ENCODE measurements at places on chromosomes 7 and 10.

- peak; percentile 91 for DNase-seq
Observed at GRCh38 chr10:59991661-59992060, 85.3 kb upstream of the CCDC6 start.

- no peak for DNase-seq
Observed at GRCh38 chr7:130632111-130632510, 36.4 kb downstream of the COPG2 start.

- DNase-seq, result no peak
Observed at GRCh38 chr10:16439295-16439694, 2.5 kb downstream of the PTER start.

DNA sequence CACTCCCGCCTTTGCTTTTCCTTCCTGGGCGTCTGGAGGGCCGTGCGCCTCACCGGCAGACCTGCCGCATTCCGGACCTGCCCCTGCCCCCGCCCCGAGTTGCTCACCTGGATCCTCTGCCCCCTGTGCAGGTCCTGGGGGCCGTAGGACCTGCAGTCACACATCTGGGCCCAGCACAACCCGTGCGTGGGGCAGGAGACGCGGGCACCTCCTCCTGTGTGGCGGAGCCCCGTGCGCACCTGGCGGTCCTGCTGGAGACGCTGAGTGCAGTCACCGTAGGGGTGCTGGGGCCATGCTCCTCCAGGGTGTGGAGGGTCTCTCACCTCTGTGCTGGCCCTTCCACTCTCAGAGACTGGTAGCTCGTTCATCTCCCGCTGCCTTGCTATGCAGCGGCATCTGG, 85.5 kb downstream of the DNAJB6 start:
- no peak for DNase-seq

DNA sequence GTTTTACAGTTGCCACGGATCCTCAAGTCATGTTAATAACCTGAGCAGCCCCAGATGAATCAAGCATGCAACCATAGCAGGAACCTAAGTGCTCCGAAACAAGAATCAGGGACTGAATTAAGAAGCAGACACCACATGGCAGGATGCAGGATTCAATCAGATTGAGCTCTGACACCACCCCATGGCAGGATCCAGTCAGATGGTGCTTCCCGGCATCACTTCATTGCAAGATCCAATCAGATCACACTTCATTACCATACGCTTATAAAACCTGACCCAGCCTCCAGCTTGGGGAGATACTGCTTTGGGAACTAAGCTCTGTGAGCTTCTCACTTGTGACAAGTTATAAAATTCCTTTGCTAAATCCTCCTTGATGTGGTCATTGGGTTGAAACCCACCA, 55.3 kb downstream of the ABCB4 start:
- no peak for DNase-seq

DNA sequence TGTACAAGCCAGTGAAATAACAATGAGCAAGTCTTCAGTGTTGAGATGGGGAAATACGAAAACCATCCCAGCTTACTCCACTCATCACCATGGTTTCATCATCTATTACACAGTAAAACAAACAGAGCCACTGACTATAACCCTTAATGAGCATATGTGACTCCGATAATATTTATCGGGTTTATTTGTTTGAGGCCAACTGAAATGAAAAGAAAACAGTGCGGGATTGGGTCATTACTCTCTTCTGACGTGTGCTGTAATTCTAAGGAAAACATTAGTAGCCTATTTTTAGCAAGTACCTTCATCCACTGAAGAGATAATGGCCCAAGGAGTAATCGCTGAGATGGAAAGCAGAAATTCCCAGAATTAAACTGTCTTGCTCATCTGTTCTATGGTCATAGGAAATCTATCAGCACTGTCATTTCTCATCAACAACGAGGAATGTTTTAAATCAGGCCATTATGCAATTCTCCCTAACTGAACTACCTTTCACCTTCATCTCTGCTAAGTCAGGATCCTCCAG, 716.5 kb downstream of the INHBA start:
- peak; percentile 33 for DNase-seq

DNA sequence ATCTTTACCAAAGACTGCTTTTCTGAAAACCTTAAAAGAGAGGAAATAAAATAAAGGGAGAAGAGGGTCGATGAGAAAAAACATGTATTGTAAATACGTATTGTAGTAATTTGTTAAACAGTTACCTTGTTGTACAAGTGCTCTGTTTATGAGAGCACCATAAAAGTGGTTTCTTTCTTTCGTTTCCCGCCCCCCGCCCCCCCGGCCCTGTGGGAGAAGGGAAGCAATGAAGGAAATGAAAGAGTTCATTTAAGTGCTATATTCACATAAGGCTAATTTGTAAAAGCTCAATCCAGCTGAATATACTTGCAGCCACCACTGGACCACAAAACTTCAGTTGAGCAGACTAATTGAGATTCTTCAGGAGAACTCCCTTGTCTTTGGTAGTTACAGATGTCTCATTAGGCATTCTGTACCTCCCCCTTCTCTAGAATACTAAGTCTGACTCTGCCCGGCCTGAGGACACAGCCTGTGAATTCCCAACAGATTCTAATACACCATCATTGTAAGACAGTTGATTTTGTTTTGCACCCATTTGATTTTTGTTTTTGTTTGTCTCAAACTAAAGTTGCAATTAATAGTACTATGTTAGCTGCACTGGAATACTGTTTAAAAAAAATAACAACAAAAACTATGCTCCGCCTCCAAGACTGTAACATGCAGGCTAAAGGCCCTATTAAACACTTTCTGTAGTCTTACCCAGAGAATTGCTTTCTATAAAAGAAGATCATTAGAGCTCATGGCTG, 124.9 kb downstream of the ARHGAP12 start:
- DNase-seq, result no peak

DNA sequence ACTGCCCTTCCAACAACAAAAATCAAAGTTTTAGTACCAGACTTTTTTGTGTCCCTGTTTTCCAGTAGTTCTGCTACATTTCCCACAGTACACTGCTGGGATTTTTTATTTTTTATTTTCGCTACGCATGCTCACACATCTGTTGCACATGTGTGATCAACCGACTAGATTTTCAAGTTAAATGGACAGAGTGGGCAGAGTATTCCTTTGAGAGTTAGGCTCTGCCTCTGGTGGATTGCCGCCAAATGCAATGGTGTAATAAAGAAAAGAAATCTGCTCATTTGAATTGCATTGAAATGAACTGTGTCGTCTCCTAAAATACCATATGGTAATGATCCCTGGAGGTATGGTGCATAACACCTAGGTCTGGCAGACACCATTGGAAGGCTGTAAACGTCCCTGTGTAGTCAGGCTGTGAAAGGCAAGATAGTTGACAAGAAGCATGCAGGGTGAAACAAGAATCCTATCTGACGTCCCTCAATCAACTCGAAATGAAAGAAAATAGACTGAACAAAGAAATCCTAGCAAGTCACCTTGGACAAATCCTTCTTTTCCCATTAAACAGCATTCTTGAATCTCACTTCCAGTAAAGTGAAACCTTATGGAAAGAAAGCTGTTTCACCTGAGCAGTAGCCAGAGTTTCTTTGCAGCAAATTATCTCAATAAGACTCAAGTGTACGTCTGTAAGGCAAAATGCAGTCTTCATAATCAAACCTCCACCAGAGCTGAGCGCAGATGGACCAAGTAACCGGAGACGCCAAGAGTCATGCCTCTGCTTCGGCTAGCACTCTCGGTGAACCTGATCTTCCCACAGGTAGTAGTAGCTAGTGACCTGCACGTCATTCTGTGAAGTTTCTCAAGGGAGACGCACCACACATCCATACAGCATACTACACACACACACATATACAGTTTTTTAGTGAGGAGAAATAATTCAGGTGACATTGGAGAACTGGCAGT, 357.3 kb downstream of the CRPPA start:
- no peak for DNase-seq

GRCh38 chr10:104329735-104330134, 8.5 kb downstream of the ITPRIP start:
- no peak for DNase-seq

- DNase-seq, result no peak
Observed at GRCh38 chr7:40276061-40276460, 141.3 kb downstream of the SUGCT start.

- DNase-seq, result no peak
Observed at GRCh38 chr7:155469-155900, 36.9 kb upstream of the FAM20C start.

GRCh38 chr10:32960022-32960421, 2.0 kb upstream of the ITGB1 start:
- no peak for DNase-seq

DNA sequence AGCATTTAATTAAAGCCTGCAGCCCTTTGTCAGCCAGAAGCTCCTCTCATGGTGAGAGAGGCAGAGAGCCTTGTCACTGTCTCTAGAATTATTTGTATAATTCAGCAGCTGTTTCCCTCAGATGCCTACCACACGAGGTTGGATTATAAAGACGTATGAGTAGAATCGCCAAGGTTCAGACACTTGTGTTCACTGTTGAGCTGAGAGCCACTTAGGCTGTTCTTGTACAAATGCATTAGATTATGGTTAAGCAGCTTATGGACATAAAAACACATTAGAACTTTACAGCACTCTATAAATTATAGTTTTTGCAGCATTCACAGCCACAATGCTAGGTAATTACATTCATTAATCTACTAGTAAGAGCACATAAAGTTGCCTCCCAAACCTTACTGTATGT, 282.6 kb downstream of the AUTS2 start:
- peak; percentile 37 for DNase-seq

DNA sequence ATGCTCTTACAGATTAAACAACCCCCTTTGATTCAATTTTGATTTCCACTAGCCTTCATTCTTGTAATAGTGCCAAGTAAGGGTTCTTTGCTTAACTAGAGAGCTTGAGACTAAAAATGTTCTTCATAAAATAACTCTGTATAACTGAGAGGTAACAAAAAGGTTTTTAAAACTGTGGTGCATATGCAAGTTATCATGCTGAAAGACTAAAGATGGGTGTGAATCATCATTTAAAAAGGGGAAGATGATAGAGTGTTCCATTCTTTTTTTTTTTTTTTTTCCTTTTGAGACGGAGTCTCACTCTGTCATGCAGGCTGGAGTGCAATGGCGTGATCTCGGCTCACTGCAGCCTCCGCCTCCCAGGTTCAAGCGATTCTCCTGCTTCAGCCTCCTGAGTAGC, 11.1 kb downstream of the MDFIC start:
- DNase-seq, result no peak

DNA sequence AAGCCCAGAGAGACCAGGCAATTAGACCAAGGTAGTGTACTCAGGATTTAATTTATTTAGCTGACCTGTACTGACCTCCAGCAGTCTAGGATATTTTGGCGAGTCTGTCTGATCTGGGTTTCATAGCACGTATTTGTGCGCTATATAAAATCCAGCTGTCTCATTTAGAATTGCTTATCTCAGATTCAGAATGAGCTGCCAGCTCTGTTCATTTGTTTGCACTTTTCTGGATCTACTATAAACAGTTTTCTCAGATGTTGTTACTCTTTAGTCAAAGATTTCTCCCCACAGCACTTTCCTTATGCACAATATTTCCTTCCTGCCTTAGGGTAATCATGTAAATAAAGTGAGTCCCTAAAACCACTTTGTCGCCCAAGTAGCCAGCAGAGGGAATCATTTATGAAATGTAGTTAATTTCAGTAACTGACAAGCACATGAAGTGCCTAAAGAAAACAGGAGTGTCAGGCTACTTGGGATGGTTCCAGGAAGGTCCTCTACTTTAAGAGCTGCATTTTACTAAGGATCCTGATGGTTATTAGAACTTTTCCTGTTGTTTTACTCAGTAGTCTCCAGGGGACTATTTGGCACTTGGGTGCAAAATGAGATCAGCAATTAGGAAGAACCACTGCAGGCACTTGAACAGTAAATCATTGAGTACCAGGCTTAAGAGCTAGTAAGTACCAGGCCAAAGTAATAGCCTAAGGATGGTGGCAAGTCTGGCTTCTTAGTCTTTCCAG, 226.4 kb downstream of the TWIST1 start:
- no peak for DNase-seq

DNA sequence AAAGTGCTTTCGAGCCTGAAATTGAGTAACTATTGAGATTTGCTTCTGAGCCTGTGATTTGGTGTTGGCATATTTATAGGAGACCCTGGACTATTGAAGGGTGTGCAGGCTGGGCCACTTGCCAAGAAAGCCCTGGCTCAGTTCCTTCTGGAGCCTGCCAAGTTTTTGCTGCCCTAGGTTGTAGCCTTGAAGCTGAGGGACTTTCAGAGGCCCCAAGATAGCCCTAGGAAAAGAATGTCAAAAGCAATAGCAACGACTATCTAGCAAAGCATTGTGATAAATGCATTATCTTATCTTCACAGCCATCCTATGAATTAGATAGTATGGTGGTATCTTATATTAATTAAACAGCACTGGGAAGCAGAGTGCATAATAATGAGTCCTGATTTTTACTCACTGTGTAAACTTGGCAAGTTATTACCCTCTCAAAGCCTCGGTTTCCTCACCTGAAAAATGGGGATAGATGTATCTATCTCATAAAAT, 473.7 kb upstream of the PODXL start:
- DNase-seq, result no peak

DNA sequence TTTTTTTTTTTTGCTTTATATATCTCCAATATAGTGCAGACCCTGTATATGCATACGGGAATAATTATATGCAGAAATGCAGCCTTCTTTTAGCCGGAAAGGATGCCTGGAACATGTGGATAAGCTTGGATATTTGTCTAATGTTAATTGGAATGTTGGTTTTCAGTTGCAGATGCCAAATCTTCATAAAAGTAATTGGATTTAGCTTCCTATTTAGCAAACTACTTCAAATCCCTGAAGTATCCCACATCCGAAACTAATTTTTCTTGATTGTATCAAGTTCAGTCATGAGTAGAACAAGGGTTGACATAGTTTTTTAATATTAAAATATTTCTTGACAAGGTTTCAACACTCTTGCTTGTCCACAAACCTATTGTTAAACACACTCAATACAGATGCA, 281.7 kb downstream of the BBS9 start:
- DNase-seq, result no peak

All from NCI-H526 treated with DMSO at 0.1 percent for 48 hours (cell line).